ENCODE measurements at places on chromosomes 11 and 22.

- no peak for DNase-seq
These were observed 114.4 kb downstream of the SLC1A2 start for GRCh38 chr11:35304900-35305460.

DNA sequence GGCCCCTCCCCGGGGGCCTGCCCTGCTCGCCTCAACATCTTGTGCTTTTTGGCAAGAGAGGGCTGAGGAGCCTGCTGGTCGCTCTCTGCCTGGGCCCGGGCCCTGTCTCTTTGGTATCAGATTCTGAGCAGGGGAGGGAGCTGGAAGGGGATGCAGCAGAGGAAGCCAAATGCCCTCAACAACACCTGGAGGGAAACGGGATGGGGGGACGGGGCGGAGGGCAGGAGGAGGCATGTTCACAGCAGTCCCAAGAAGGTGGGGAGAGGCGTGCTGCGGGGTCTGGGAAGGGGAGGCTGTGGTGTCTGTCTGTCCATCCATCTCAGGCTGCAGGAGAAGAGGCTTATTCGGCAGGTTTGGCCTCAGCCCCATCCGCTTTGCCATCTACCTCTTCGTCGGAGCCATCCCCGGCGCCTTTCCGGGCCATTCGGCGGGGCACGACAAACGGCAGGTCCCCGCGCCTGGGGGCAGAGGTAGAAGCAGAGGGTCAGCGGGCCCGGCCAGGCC is 29.4 kb downstream of the APOL1 start:
- no peak for DNase-seq

DNA sequence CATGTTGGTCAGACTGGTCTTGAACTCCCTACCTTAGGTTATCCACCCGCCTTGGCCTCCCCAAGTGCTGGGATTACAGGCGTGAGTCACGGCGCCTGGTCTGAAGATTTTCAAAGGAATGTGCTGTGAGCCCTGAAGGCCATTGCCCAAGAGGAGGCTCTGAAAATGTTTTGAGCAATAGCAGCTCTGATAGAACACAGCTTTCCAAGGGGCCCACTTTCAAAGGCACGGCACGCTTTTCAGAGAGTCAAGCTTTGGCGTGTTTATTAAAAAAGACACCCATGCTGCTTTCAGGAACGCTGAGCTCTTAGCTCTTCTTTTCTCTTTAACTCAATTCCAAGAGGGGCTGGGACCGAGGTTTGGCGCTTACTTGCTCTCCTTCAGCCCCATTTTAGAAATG is 73.8 kb upstream of the CDON start:
- DNase-seq: no peak

DNA sequence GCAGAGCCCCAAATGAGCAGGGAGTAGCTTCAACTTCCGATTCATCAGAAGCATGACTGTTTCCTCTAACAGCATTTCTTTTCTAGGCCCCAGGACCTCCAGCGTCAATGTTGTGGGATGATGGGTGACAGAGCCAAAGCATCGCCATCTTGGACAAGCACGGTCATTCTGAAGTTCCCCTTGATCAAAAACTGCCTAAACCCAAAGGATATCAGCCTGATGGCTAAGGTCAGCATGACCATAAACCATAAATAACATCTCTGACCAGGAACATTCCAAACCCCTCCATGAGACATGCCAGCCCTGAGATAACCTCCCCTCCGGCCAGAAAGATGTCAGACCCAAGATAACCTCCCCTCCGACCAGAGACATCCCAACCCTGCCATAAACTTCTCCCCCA is 28.8 kb upstream of the TREH start:
- no peak for DNase-seq

DNA sequence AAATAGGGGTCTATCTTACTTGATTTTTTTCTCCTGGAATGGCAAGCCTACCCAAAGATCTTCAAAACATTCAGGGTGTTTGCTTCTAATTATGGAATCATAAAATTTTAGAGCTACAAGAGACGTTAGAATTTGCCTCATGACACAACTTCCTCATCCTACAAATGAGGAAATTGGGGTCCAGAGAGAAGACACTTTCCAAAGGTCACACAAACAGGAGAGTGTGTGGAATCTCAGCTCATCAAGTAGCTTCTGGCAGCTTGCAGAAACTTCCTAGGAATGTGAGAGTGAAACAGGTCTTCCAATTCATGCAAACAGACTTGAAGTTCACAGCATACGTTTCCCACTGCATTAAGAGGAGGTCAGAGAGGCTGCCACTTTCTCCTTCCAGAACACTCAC is 976.0 kb downstream of the OPCML start:
- no peak for DNase-seq

DNA sequence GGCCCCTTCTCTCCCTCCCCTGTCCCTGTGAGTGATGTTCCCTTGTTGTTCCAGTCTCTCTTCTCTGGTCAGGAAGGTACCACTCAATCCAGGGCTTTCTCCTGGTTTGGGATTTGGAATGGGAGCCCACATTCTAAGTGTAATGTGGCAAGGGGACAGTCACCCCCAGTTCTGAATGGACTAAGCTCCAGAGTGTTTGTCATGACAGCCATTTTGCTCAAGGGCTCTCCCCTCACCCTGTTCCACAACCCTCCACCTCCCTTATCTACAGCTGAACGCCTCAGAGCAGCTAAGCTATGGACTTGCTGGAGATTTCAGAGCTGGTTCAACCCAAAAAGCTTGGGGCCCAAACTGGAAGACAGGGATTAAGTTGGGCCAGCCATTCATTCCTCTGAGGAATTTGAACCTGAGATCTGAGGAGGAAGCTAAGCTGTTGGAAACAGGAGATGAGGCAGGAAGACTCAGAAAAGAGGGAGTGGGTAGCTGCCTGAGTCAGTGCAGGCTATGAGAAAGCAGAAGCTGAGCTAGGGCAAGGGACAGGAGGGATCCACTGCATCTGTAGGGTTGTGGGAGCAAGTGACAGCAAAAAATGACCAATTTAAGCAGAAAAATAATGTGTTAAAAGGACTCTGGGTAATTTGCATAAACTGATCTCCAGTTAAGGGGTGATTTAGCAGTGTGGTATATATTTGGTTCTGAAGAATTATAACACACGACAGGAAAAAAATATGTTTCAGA is 22.9 kb upstream of the FCHSD2 start:
- no peak for DNase-seq

DNA sequence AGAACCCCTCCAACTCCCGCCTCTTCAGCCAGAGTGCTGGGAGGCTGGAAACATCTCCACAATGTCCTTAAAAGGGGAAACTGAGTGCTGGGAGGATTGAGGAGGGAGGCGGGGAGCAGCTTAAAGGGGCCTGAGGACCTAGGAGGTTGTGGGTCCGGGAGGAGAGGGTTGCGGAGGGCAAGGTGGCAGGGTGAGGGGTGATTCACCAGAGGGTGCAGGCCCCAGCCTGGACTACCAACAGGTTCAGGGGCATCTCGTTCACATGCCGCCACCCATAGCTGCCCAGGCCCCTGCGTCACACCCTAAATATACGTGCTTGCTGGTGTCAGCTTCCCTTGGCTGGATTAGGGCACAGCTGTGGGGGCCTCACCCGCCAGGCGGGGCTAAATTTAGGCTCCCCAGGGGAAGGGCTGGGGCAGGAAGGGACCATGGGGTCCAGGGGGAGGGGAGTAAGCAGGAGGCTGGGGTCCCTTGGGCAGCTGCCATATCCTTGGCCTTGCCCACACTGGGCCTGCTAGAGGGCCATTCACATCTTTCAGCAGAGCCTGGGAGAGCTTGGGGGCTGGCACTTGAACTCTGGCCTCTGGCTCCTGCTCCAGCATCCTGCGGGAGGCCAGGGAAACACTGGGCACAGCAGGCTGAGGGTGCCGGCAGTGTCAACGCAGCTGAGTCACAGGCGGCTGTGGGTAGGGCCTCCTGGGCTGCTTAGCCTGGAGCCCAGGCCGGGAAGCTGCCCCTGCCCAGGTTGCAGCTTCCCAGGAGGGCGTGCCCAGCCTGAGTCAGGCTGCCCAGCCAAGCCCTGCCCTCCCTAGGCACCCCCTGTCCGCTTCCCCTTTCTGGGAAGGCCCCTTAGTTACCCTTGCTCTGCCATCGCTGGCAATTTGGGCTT is 1.3 kb downstream of the EHBP1L1 start:
- no peak for DNase-seq

GRCh38 chr11:69567951-69568808 is 72.8 kb upstream of the CCND1 start:
- no peak for DNase-seq

DNA sequence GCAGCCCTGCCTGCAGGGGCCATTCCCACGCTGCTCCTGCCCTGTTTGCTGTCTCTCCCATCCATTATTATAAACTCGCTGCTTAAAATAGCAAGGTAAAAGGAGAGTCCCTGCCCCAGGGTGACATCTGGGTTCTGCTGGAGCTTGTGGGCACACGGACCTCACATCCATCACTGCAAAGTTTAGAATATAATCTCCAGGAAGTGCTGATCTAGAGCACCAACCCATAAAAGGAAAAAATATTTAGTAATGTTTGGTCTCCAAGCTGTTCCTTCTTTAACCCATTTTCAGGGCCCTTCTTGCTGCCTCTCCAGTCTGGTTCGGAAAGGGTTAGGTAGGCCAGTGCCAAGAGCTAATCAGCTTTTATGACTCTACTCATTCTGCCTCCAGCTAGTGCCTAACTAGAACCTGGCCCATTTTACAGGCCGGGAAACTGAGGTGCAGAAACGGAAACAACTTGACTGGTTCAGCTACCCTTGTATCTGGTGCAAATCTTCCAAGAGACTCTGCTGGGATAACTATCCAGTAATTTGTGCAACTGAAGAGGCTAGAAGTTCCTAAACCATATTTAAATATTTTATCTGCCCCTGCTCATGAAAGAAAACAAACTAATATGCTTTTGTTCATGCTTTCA is 37.5 kb downstream of the IRAG1 start:
- no peak for DNase-seq

GRCh38 chr11:90288212-90288821 is 65.5 kb upstream of the CHORDC1 start:
- no peak for DNase-seq

DNA sequence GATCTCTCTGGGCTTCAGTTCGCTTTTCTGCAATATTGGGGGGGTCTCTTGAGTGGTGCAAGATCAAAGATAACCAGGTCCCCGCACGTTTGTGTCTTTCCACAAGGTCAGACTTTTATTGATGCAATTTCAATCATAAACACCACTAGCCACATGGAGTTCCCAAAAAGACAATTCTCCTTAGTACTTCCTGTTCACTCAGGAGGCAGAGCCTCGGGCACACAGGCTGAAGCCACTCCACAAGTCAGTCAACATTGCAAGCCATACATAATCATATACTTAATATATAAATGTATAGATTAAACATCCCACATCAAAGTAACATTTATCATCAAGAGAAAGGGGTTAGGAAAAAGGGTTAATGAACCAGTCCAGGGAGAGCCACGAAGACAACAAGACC is 12.0 kb downstream of the ST14 start:
- DNase-seq: no peak

- DNase-seq: no peak
These were observed 7.1 kb upstream of the PEX26 start for GRCh38 chr22:18070556-18071306.

DNA sequence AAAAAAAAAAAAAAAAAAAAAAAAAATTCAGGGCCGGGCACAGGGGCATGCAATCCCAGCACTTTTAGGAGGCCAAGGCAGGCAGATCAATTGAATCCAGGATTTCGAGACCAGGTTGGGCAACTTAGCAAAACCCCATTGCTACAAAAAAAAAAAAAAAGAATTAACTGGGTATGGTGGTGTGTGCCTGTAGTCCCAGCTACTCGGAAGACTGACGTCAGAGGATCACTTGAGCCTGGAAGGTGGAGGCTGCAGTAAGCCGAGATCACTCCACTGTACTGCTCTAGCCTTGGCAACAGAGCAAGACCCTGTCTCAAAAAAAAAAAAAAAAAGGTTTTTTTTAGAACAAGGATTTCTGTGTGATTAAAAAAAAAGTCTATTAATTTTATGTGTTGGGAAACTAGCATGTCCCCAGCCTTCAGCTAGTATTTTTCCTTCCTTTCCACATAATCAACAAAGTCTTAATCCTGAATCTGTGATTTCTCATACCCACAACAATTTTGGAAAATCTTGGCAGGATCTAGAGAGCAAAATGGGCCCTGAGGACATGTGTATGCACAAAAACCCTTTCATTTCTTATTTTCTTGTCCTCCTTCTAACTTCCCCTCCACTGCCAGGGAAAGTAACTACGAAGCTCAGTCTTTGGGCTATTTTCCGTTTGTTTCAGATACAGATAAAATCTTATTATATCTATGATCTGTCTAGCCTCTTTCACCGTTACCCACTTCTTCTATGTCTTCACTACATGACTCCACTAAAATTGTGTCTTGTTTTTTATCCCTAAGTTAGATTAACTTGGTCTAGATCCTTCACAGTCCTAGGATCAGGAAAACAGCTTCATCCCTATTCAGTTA is 5.7 kb upstream of the AMBRA1 start:
- DNase-seq: no peak

DNA sequence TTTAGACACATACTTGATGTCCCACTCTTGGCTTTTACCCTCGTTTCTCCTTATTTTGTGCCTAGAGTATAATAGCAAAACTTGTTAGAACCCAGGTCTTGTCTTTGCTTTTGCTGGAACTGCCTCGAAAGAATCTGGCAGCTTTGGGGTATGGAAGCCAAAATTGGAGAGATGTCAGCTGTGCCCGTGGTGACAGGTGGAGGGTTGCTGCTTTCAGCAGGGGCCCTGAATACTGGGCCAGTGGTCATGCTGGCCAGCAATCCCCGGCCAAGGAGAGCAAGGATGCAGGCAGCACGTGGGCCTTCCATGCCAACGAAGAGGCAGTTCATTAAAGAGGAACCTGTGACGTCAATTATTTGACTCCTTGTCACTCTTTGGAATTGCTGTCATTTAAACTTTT is 181.1 kb downstream of the HIPK3 start:
- no peak for DNase-seq

DNA sequence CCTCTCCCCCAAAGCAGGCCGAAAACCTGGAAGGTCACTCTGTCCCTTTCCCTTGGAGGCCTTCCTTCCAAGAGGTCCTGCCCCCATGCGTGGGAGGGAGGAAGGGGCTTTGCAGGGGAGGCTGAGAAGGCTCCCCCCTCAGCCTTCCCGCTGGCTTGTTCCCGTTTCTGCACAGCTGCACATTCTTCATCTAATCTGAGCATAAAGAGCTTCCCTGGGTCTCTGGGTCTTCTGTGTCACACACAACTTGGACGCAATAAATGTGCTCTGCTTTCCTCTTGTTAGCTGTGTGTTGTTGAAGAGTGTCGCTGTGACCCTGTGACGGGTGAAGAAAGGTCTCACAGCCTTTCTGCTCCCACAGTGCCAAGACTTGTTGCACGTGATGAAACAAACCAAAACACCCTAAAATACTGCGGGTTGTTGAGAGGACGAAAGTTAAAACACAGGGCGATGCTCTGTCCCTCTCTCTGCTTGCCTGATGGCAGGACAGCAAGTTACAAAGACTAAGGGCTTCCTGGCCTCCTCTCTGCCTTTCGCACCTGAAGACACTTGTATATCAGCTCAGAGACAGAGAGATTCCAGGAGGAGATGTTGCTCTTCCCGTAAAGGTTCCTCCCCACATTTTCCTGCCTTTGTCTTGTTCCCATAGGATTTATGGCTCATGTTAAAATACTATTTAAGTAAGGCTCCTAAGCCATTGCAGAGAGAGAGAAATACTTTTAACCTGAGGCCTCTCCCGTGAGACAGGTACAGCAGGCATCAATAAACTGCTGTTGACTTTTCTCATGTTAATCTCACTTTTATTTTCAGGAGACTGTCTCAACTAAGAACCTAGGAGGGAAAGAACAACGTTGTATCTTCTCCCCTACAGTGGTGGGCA is 15.4 kb upstream of the IFITM3 start:
- DNase-seq: no peak

GRCh38 chr11:120184946-120185705 is 25.7 kb upstream of the OAF start:
- DNase-seq: no peak

GRCh38 chr22:36356708-36357624 is 30.8 kb downstream of the MYH9 start:
- DNase-seq: peak; percentile 60

Measured in activated CD4-positive, alpha-beta T cell treated with anti-CD3 and anti-CD28 coated beads, Interleukin-2, amount 50 U/mL, for 4 hours (primary cell).